ENCODE measurements at places on chromosomes 4 and X. TPM values are rescaled to one million over a fixed set of nuclear protein-coding genes. Genes with fewer than 3 reads are reported as not detected.

The NXF2B gene
- not detected for polyA plus RNA-seq

The IL2RG gene
- 0.07 TPM for polyA plus RNA-seq

The RAI2 gene
- 0.19 TPM for polyA plus RNA-seq

The ODAM gene
- polyA plus RNA-seq, result not detected

GRCh38 chr4:16075975-16076757 lies 7.7 kb downstream of the PROM1 start:
- H3K4me1 ChIP-seq, result no peaks in the 10 kb centered on the region
- no peaks in the 10 kb centered on the region for H3K36me3 ChIP-seq
- DNase-seq, result no peak
- peaks cover 24% of the 10 kb centered on the region for H3K27me3 ChIP-seq
- no peak overlapping the region for H3K27ac ChIP-seq

DNA sequence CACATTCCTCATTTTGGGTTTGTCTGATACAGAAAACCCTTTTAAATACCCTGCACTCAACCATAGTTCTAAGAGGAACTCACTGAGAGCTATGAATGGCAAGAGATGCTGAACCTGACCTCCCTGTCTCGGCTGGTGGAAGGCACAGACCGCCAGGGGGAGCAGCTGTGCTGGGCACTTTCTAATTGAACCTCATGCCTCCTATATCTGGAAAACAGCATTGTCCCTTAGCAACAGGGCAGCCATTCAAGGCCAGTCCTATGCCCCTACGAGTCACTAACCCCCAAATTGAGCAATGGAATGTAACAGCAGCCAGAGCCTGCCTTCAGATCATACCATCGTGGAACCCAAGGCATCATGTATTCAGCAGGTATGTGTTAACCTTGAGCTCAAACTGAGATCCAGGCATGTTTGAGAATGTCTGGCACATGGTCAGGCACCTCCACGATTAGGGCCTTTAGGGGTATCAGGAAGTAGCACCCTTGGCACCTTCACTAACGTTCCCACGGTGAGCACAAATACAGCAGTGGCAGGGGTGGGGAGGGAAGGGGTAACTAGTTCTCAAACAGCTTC lies 5.1 kb downstream of the USP27X start:
- H3K4me3 ChIP-seq, result no peak overlapping the region
- H3K36me3 ChIP-seq, result no peaks in the 10 kb centered on the region

GRCh38 chr4:112370466-112370865 lies 73.3 kb downstream of the ALPK1 start:
- no peaks in the 10 kb centered on the region for H3K27me3 ChIP-seq
- no peak overlapping the region for H3K27ac ChIP-seq
- no peaks in the 10 kb centered on the region for H3K4me1 ChIP-seq
- no peak overlapping the region for H3K4me3 ChIP-seq

The TKTL1 gene
- not detected for polyA plus RNA-seq

DNA sequence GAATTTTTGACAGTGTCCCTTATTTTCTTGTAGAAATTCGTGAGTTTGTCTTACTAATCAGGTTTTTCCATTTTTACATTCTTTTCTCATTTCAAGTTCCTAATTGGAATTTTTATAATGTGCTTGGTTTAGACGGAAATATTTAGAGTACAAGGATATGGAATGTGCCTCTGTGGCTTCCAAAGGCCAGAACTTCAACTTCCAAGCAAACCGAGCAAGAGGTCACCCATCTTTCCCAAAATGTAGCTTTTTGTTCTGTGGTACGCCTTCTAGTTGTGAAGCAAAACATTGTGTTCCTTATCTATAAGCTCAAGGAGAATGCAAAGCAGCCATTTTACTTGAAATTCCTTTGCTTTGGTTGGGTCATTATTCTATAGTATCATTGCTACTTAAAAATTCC lies 212.8 kb upstream of the PACRGL start:
- no peaks in the 10 kb centered on the region for H3K27me3 ChIP-seq
- H3K4me3 ChIP-seq, result no peak overlapping the region
- no peak overlapping the region for H3K27ac ChIP-seq
- no peaks in the 10 kb centered on the region for H3K4me1 ChIP-seq
- no peak for DNase-seq
- H3K36me3 ChIP-seq, result no peaks in the 10 kb centered on the region

- H3K4me1 ChIP-seq, result no peaks in the 10 kb centered on the region
- H3K27me3 ChIP-seq, result no peaks in the 10 kb centered on the region
- DNase-seq, result no peak
- H3K36me3 ChIP-seq, result no peaks in the 10 kb centered on the region
- no peak overlapping the region for H3K4me3 ChIP-seq
- H3K27ac ChIP-seq, result no peak overlapping the region
Measured at GRCh38 chr4:165464376-165464775, 85.6 kb downstream of the CPE start.

DNA sequence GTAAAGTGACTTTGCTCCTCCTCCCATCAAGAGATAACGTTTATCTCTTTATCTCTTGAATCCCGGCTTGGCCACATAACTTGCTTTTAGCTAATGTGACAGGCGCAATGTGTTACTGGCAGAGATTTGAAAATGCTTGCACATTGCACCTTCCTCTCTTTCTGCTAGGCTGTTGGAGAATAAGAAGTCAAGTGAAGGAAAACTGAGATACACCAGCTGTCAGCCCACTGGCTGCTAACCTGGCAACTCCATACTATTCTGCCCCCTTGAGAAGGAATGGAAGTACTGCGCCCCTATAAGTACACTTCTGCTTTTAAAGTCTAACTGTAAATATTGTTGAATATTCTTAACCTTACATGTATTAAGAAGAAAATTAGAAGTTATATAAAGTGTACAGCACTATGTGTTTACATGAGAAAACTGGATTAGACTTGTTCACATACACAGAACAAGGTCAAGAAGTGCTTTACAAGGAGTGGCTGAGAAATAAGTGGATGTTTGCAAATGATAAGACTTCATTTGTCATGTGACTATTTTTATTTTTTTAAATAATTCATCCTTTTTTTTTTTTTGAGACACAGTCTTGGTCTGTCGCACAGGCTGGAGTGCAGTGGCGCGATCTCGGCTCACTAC lies 424.5 kb upstream of the CTSO start:
- no peaks in the 10 kb centered on the region for H3K4me1 ChIP-seq
- no peaks in the 10 kb centered on the region for H3K27me3 ChIP-seq
- no peak overlapping the region for H3K4me3 ChIP-seq
- no peak overlapping the region for H3K27ac ChIP-seq
- H3K36me3 ChIP-seq, result no peaks in the 10 kb centered on the region
- DNase-seq, result peak; percentile 56

The RHOXF1 gene
- polyA plus RNA-seq, result not detected

The UGT2B10 gene
- not detected for polyA plus RNA-seq

The GIMD1 gene
- polyA plus RNA-seq, result not detected

DNA sequence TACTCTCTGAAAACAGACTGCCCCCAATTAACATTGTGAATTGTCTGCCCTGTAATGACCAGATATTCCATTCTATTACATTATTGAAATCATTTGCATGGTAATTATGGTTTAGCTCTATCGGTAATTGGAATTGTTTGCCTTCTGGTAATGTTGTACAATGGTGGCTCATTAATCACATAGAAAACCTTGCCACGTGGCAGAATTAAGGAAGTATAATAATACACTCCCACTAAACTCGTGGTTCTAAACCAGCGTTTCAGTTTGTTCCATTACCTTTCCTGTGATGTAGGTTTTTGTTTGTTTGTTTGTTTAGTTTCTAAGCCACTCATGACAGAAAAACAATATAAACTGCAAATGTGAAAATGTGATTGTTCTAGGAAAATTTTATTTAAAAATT lies 45.1 kb upstream of the TAPT1 start:
- DNase-seq, result no peak
- H3K4me3 ChIP-seq, result no peak overlapping the region
- no peaks in the 10 kb centered on the region for H3K36me3 ChIP-seq
- no peaks in the 10 kb centered on the region for H3K4me1 ChIP-seq
- H3K27me3 ChIP-seq, result no peaks in the 10 kb centered on the region

The MAGEA9B gene
- not detected for polyA plus RNA-seq

- H3K4me1 ChIP-seq, result peaks cover 4% of the 10 kb centered on the region
- no peak overlapping the region for H3K4me3 ChIP-seq
- no peak for DNase-seq
- H3K36me3 ChIP-seq, result no peaks in the 10 kb centered on the region
Measured at GRCh38 chr4:125985856-125986255, 671.1 kb downstream of the FAT4 start.

DNA sequence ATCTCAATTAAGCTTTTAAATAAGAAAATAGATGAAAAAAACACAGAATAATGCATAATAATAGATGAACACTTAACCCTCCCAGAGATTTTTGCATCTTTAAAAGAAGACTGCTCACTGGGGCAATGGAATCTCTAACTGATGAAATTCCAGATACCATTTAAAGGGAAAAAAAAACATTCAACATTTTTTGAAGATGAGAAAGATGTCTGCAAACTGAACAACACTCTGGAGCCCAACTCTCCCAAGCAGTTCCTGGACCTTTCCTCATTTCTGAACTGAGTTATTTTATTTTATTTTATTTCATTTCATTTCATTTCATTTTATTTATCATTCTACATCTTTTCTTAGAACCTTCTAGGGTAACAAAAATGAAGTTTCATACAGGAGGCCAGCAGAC lies 90.7 kb downstream of the CORIN start:
- H3K27ac ChIP-seq, result no peak overlapping the region
- H3K36me3 ChIP-seq, result no peaks in the 10 kb centered on the region
- H3K4me3 ChIP-seq, result no peak overlapping the region
- no peaks in the 10 kb centered on the region for H3K4me1 ChIP-seq

The SMR3B gene
- not detected for polyA plus RNA-seq

The CXCL5 gene
- polyA plus RNA-seq, result 0.25 TPM

- H3K4me1 ChIP-seq, result no peaks in the 10 kb centered on the region
- H3K27ac ChIP-seq, result no peak overlapping the region
- H3K36me3 ChIP-seq, result no peaks in the 10 kb centered on the region
- DNase-seq, result no peak
- H3K27me3 ChIP-seq, result no peaks in the 10 kb centered on the region
Measured at GRCh38 chr4:184143770-184144564, 73.7 kb downstream of the ENPP6 start.

GRCh38 chr4:107792711-107793110 lies 32.0 kb upstream of the SGMS2 start:
- no peaks in the 10 kb centered on the region for H3K4me1 ChIP-seq
- H3K27ac ChIP-seq, result no peak overlapping the region
- no peaks in the 10 kb centered on the region for H3K27me3 ChIP-seq
- DNase-seq, result no peak

The SPATA4 gene
- not detected for polyA plus RNA-seq

- no peaks in the 10 kb centered on the region for H3K36me3 ChIP-seq
Measured at GRCh38 chrX:105647749-105648148, 174.6 kb upstream of the NRK start.

DNA sequence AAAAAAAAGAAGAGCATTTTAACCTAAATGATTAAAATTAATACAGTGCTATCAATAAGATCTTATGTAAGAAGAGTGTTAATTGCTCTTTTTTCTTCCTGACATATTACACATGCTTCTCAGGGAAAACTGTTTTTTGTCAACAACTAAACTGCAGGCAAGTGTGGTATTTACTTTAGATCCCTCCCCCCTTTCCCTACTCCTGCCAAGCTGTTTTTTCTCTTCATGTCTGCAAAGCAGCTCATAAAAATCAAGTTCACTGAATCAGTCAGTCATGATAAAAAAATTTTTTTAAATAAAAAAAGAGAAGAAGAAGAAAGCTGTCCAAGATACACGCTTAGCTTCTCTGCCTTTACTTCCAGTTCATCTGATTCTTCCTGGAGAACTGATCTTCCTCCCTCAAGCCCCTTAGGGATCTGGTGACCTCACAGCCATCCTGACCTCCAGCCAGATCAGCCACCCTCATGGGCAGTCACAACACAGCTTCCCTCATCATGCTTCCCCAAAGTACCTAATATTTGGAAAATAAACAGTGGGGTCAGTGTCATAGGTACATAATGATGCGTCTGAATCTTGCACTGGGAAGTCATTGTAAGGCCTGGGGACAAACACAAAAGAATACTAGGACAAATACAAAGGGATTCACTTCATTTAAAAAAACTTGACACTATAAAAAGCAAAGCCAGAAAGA lies 87.0 kb downstream of the ZNF827 start:
- H3K27ac ChIP-seq, result no peak overlapping the region
- H3K27me3 ChIP-seq, result no peaks in the 10 kb centered on the region
- no peak overlapping the region for H3K4me3 ChIP-seq

The VEGFC gene
- polyA plus RNA-seq, result 18.7 TPM

The RBM46 gene
- not detected for polyA plus RNA-seq

DNA sequence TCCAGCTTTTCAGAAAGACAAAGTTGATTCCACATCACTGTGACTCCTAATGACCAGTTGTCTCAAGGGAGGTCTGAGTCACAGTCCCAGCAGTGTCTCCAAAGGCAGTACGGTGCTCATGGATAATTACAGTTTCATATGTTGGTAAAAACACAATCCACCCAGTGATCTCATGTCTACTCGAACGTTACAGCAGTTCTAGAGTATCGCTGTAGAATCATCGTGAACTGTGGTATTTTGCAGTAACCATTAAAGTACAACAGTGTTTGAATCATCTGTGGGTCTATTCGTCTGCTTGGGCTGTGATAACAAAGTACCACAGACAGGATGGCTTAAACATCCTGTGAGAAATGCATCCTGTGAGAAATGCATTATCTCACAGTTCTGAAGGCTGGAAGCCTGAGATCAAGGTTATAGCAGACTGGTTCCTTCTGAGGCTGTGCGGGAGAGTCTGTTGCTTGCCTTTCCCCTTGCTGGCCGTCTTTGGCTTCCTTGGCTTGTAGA lies 121.1 kb upstream of the SORBS2 start:
- H3K36me3 ChIP-seq, result no peaks in the 10 kb centered on the region
- no peak overlapping the region for H3K4me3 ChIP-seq
- peak; percentile 13 for DNase-seq
- no peaks in the 10 kb centered on the region for H3K27me3 ChIP-seq
- H3K4me1 ChIP-seq, result no peaks in the 10 kb centered on the region

The AMBN gene
- not detected for polyA plus RNA-seq

The GAGE12H gene
- not detected for polyA plus RNA-seq

The PAGE4 gene
- polyA plus RNA-seq, result not detected

The ZFP42 gene
- polyA plus RNA-seq, result not detected

The DUX4 gene
- polyA plus RNA-seq, result not detected

The DCX gene
- polyA plus RNA-seq, result not detected

DNA sequence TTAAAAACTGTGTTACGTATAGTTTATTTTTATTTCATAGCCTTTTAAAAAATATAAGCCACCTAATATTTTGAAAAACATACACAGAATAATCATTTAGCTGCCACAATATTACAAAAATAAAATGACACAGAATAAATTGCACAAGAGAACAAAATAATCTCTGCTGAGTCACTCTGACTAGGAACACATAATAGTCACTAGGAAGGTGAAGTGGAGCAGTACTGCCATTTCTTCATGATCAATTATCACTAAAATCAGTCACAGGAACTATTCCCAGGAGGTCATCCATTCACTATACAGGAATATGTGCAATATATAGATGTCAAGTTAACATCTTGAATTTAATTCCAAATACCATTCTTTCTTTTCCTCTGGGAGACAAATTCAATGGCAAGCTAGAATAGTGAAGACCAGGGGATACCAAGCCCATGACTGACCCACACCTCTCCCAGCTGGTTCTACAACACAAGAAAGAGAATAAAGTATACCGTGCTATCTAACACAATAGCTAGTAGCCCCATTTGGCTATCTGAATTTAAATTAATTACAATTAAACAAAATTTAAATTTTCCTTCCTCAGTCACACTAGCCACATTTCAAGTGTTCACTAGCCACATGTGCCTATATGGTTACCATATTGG lies 5.9 kb downstream of the SMIM43 start:
- H3K36me3 ChIP-seq, result no peaks in the 10 kb centered on the region
- DNase-seq, result no peak
- peaks cover 6% of the 10 kb centered on the region for H3K27me3 ChIP-seq
- no peak overlapping the region for H3K4me3 ChIP-seq
- no peak overlapping the region for H3K27ac ChIP-seq
